Stimulated activated CD4-positive, alpha-beta T cell treated with anti-CD3 and anti-CD28 coated beads, Interleukin-1b, Interleukin-23, amount 100 ng/mL, for 48 hours (primary cell): ENCODE measurements at places on chromosomes 2 and 18.

- peak; percentile 64 for DNase-seq
Measured at GRCh38 chr18:74252039-74252395, 39.7 kb downstream of the CYB5A start.

GRCh38 chr2:237486334-237486818 lies 675 bp upstream of the MLPH start:
- no peak for DNase-seq

DNA sequence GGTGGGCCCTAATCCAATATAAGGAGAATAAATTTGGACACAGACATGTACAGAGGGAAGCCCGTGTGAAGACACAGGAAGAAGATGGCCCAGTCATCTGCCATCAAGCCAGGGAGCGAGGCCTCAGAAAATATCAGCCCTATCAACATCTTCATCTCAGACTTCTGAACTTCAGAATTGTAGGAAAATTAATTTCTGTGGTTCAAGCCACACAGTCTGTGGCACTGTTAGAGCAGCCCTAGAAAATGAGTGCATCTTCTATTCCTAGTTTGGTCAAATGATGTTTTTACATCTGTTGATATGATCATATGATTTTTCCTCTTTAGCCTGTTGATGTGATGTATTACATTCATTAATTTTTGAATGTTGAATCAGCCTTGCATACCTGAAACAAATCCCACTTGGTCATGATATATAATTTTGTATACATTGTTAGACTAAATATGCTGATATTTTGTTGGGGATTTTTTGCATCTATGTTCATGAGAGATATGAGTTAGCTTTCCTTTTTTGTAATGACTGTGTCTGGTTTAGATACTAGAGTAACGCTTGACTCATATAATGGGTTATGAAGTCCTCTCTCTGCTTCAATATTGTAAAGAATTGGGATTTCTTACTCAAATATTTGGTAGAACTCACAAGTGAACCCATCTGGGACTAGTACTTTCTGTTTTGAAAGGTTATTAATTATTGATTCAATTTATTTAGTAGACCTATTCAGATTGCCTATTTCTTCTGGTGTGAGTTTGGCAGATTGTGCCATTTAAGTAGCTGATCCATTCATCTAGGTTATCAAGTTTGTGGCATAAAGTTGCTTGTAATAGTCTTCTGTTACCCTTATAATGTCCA lies 451.4 kb downstream of the EIPR1 start:
- DNase-seq = no peak

DNA sequence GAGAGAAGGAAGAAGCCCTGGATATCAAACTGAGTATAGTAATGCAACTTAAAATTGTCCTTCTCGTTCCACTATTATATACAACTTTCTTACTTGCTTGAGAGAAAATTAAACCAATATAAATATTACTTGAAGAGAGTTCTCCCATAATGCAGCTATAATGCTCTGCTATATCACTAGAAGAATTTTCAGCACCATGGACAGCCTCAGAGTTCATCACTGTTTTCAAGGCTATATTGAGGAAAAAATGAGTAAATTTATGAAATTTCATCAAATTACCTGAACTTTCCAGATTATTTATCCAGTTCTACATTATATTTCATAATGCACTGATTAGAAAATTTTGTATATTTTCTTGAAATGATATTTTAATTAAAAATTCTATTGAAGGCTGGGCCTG lies 1053.5 kb upstream of the FAM98A start:
- DNase-seq = no peak

DNA sequence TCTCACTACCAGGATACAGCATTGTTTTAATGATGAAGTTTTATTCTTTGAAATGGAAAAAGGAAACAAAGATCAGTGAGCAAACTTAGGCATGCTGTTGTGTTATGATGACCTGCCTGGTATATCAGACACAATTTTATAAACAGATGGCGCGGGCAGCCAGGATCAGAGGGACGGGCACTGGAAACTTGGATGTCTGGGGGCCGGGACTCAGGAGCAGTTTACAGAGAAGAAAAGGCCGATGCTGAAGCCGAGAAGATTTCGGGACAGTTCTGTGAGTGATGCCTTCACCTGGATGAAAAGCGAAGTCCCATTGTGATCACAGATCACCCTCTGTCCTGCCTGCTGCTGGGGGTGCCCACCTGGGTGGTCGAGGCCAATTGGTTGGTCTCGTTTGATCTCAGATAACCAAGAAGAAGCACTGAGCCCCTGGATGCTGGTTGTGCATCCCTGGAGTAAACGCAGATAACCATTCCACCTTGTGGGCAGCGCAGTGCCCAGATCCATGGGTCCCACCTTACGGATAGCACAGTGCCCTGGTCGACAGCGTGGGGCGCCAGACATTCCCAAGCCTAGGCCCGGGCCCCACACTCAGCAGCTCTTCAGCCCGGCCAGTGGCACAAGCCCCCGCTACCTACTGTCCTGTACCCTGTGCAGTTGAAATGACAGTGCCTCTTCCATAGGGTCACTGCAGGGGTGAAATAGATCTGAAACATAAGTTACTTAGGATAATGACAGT lies 182.9 kb upstream of the TPO start:
- DNase-seq = no peak

GRCh38 chr2:9003366-9003615 lies 193 bp downstream of the MBOAT2 start:
- DNase-seq = no peak

DNA sequence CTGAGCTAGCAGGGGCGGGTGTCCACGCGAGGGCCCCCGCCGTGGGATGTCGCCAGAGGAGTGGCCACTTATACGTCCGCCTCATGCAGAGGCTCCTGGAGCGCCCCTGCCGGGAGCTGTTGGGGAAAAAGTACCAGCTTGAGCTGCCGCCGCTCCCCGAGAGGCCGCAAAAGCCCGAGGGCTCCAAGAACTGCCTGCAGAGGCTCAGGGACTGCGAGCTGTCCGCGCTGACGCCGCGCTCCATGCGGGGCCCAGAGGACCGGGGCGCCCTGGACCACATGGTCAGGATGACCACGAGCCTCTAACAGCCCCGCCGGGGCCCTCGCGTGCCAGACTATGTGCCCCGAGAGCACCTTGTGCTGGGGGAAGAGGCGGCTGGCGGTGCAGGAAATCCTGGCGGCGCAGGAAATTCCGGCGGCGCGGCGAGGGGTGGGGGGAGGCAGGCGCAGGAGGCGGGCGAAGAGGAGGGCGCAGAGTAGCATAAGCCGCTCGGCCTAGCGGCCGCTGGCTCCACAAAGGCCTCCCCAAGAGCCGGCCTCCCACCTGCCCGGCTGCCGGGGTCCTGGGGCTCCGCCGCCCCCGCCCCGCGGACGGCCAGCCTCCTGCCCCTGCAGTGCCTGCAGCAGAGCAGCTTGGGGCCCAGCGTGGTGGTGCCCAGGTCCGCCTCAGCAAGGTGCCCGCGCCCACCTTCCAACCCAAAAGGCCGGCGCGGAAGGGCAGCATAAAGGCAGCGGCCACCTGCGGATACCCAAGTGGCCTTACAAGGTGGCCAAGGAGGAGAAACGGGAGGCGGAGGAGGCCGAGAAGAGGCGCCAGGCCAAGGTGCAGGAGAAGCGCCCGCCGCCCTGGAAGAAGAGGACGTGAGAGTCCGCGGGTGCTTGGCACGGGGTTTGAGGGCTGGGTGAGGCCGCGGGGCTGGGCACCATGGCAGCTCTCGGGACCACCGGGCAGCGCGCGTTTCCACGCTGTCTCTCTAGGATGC lies 42.1 kb upstream of the TRIM43B start:
- DNase-seq = peak; percentile 49

DNA sequence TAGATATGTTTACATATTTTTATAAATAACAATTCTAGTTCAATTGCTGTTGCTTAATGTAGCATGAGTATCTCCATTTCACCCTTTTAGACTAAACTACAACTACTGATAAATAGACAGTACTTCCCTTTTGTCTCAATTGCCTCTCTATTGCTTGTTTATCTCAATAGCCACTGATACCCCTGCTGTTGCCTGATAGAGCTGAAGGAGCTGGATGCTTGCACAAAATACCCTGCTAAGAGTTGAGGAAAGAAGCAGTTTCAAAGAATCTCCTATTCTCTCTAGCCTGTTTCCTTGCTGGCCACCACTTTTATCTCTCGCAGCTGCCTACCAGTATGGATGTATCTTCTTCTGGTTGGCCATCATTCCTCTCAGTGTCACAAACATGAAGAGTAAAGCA lies 16.9 kb upstream of the ZNF804A start:
- DNase-seq = no peak

DNA sequence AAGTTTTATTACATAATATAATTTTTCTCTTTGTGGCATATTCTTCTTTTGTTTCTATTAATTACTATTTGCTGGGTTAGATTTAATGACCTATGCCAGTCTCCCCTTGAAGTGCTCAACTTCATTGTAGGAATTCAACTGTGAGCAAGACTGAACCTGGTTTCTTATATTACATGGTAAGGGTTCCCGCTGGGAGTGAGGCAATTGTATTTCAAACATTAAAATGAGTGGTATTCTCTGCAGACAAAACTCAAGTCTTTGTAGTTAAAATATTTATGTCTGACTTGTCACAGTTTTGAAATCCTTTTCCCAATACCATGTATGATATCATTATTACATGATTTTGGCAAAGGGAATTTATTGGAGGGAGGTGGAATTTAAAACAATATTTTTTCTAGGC lies 278.7 kb downstream of the GULP1 start:
- DNase-seq = no peak

GRCh38 chr2:6052649-6053048 lies 360.5 kb downstream of the SOX11 start:
- DNase-seq = no peak

- no peak for DNase-seq
Measured at GRCh38 chr2:103739921-103740320, 978.1 kb downstream of the TMEM182 start.
